Fibroblast of villous mesenchyme (primary cell): ENCODE measurements at places on chromosomes 13 and 19. TPM values are rescaled to one million over a fixed set of nuclear protein-coding genes. Genes with fewer than 3 reads are reported as not detected.
A peak's percentile ranks its signal among the peaks of the same experiment; 100 is the strongest.

DNA sequence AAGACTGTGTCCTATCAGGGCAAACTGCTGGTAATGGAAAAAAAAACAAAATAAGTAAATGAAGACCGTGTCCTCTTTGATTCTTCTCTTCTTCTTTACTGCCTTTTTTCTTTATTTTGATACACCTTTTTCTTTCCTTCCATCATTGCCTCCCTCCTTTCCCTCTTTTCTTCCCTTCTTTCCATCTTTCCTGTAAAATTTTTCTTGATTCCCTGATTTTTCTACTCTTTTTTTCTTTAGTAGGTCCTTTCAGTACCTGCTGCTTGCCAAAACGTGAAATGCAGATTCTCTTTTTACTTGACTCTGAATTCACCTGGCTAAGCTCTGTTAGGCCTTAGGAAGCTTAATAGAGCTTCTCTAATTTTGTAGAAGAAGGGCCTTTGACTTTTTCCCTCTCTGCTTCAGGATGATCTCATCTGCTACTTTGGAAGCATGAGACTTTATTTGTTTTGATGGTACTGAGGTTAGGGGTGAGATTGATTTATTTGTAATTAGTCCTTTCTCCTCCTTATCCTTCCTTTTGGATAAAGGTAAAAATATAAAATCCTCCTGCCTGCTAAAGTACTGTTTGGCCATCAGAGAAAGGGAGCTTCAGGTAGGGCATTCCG, 19.2 kb downstream of the LSM14A start:
- DNase-seq, result no peak

- DNase-seq, result no peak
These were observed 4.3 kb upstream of the C19orf25 start for GRCh38 chr19:1483131-1483978.

DNA sequence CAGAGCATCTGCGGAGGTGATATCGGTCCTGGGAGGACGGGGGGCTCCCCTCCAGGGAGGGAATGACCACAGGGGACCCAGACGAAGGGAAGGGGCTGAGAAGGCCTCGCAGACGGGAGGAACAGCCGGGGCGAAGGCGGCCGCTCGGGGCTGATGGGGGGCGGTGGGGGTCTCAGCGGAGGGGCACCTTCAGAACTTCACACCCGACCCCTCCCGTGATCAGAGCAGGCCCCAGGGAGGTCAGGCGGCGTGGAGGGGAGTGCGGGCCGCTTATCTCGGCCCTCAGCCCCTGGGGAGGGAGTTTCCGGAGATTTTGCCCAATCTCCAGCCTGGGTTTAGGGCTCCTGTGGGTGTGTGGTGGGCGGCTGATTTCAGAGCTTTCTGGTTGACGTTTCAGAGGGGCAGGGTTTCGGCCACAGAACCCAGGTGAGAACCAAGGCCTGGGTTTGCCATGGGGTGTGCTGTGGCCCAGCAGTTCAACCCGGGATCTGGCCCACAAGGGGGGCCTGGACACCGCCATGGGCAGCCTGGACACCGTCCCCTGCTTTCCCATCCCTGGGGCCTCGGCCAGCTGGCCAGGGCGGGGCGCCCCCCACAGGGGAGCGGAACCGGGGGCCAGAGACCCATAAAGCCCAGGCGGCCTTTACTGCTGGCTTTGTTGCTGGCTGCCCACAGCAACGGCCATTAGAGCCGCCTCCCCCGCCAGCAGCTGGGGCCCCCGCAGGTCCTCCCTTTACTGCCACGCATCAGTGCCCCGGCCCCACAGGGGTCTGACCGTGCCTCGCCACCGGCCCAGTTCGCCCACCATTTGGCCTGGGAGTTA, 29.0 kb downstream of the ARID3A start:
- DNase-seq, result peak; percentile 41

- no peak for DNase-seq
These were observed 2700.2 kb downstream of the PCDH9 start for GRCh38 chr13:64529874-64530485.

Gene DENND1C
- total RNA-seq, result not detected in 2 replicates

Gene PBX4
- 0.64 and 1.7 TPM in 2 replicates for total RNA-seq

Gene LILRB1
- total RNA-seq, result not detected in 2 replicates

Gene KIR2DL3
- total RNA-seq, result not detected in 2 replicates
